ENCODE measurements at places on chromosomes 13 and 19.

DNA sequence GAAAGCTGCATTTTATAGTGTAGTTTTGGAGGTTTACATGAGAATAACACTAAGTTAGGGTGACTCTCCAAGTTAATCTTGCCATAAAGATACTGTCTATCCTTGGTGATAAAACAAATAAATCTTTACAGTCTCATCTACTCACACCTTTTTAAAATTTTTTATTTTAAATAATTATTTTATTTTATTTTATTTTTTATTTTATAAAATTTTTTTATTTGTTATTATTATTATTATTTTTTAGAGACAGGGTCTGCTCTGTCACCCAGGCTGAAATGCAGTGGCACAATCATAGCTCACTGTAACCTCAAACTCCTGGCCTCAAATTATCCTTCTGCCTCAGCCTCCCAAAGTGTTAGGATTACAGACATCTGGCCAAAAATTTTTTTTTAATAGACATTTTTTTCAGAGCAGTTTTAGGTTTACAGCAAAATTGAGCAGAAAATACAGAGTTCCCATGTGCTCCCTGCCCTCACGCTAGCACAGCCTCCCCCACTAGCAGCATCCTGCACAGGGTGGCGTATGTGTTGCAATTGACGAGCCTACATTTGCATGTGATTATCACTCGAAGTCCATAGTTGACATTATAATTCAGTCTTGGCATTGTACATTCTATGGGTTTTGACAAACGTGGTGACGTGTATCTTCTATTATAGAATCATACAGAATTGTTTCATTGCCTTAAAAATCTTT lies 41.0 kb downstream of the RASL11A start:
- peak; percentile 69 for ATAC-seq

DNA sequence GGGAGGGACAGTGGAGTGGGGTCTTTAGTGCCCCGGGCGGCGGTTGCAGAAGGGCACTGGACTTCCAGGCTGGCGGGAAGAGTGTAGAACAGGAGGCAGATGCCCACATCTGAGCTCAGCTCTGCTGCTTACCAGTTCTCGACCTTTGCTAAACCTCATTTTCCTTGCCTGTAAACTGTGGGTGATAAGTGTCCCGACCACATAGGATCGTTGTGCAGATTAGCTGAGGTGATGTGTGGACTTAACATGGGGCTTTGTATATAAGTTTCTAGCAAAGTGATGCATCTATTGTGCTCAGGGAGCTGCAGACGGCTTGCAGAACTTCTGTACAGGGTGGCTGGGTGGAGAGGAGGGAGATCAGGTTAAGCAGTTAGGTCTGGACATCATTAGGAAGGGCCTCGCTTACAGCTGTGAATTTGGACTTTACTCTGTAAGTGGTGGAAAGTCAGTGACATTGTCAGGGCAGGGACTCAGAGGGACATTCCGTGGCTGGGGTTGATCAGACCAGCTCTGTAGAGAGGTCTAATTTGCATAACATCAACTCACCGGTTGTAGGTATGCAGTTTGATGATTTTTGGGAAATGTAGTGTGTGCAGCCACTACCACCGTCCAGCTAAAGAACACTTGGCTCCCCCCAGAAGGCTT lies 70.0 kb downstream of the SPATA13 start:
- ATAC-seq = no peak

DNA sequence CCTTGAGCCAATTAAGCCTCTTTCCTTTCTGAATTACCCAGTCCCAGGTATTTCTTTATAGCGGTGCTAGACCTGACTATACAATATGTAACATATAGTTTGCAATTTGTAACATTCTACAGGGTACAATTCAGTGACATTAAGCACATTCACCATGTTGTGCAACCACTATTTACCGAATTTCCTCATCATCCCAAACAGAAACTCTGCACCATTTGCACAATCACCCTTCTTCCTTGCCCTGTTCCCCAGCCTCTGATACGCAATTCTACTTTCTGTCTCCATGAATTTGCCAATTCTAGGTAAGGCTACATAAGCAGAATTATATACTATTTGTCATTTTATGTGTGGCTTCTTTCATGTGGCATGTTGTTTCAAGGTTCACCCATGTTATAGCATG lies 13.7 kb upstream of the SIGLEC10 start:
- ATAC-seq = no peak

- peak; percentile 23 for ATAC-seq
These were observed 831 bp upstream of the CBARP start for GRCh38 chr19:1238369-1239303.

- no peak for ATAC-seq
These were observed 18.2 kb upstream of the RNF113B start for GRCh38 chr13:98195054-98195791.

- ATAC-seq = no peak
These were observed 68.6 kb downstream of the RASA3 start for GRCh38 chr13:114063545-114064449.

Measured in motor neuron (in vitro differentiated cells).